ENCODE measurements at places on chromosomes 5 and 9.
A peak's percentile ranks its signal among the peaks of the same experiment; 100 is the strongest.

DNA sequence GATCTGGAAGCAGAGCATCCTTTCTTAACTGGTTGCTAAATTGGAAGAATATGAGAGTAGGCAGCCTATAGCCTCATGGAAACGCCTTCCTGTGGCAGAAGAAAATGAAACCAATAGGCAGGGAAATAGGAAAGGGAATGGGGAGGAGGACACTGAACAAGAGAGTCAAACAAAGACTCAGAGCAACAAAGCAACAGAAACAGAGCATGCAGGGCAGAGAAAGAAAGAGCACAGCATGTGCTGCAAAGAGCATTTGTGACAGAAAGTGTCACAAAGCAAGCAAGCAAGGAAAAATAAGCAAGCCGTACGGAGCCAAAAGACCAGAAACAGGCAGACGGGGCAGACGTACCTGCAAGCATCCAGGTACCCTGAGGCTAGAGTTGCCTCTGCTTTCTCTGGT is 123.1 kb downstream of the RAPGEF6 start:
- DNase-seq = no peak

DNA sequence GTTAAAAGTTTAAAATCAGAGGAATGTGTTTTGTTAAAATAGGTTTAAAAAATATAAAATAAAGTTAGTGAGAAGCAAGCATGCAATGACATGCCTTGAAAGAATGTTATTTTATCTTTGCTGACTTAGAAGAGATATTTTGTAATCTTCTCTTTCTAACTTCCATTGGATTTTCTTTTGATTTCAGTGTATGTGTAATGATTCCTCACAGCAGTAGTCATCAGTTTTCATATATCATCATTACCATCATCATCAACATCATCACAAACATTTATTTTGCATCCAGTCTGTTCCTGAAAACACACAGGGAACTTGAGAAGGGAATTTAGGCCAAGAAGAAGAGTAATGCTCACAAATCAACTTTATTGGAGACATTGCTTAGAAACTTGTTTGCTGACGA is 699.6 kb downstream of the TAF11L14 start:
- no peak for DNase-seq

DNA sequence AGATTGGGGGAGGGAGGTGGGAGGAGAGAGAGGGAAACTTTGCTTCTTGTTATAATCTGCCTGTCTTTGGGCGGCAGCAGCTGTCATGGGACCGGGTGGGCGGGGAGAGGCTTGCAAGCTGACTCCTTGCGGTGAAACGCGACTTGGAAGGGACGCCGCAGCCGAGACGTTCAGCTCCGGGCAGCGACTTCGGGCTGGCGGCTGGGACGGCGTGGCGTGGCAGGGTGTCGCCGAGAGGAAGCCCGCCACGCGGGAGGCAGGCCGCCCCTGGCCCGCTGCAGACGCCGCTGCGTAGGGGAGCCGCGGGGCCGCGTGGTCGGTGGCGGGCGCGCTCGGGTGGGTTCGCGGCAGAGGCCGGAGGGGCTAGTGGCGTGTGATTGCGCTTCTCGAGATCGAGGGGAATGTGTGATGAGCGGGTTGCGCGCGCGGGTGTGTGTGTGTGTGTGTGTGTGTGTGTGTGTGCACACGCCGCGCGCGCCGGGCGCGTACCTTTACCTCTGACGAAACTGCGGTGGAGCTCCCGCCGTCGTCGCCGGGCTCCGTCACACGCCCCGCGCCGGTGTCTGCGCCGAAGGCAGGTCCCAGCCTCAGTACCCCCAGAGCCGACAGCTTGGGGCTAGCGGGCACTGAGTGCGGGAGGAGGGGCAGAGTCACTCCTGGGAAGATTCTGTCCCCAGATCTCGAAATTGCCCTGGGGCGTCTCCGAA is 1.7 kb downstream of the PPARGC1B start:
- no peak for DNase-seq

DNA sequence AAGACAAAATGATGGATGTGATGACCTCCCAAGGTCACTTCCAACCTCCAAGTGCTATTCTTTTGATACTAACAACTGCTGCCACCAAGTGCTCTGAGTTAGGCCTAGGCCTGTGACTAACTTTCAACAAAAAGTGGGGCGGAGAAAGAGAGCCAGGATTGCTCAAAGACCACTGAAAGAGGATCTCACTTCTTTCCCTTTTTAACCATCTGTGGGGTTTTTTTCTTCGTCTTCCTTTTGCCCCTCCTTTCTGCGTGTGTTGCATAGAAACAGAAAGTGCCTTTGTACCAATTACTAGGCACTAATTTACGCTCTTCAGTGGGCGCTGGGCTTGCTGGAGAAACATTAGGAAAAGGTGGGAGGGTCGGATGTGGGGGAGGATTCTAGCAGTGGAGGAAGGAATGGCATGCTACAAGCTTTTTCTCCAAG is 8.0 kb downstream of the KLF9 start:
- no peak for DNase-seq

DNA sequence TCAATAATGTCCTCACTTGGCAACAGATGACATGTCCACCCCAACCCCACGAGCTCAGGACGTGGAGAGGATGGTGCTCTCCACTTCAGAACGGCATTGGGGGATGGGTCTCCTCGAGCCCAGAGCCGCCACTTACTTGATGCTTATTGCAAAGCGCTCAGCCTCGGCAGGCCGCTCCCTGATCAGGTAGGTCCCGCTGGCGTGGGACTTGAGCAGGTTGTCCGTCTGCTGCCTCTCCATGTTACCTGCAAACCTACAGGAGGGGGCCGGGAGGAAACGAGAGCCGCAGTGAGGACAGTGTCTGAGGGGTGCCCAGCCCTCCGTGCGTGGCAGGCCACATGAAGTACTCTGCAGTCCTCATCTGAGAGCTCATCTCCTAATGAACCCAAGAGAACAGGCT is 36.6 kb upstream of the SARDH start:
- DNase-seq = no peak

DNA sequence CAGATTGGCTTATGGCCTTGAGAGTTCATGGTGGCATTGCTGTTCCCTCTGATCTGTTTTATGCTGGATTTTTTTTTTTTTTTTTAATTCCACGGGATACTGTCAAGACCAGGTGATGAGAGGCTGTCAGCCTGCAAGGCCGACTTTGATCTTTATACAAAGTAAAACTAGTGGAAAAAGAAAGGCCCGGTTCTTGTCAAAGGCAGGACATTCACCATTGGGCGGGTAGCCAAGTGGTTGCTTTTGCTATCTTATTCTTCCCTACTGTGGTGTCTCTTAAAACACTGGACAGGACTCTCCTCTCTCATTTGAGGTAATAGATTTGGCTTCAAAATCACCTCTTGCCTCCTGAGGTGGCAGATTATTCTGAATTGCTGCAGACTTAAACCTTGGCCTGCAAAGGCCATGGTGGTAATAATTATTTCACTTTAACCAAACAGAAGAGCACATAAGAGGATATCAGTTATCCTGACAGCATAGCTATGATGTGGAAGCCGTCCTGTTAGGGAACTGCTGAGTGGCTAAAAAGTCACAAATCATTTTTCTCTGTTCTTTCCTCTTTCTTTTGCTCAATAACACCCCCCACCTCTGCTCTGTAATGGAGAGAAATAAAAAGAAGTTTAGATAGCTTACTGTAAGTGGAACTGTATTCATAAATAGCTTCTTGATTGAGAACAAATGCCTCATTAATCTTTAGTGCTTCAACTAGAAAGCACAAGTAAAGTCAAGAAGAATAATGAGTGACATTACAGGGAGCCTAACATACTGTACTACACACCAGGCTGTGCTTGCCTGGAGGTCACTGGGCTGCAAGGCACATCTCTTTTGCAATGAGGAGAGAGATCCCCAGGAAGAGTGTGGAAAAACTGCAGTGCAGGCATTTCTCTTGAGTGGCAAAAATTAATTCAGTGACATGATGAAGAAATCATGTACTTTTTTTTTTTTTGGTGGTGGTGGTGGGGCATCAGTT is 275.6 kb downstream of the KDM4C start:
- DNase-seq = no peak

GRCh38 chr5:64629841-64630240 is 60.5 kb upstream of the SHISAL2B start:
- DNase-seq = no peak

DNA sequence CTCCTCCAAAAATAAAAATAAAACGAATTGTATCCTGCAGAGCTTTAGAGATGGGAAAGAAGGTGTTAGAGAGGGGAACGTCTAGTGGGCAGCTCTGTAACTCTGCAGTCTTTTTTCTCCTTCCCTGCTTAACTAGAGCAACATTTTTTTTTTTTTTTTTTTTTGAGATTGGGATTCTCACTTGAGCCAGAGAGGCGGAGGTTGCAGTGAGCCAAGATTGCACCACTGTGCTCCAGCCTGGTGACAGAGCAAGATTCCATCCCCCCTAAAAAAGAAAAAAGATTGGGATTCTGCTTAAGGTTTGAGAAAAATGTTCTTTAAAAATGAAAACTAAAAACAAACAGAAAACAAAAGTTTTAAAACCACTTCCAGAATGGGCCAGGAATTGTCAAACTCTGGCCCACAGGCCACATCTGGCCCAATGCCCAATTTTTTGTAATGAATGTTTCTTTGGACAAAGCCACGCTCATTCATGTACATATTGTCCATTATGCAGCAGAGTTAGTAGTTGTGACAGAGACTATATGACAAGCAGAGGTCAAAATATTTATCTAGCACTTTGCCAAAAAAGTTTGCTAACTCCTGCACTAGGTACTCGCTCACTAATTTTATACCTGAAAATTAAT is 98.5 kb downstream of the ZCCHC7 start:
- no peak for DNase-seq

DNA sequence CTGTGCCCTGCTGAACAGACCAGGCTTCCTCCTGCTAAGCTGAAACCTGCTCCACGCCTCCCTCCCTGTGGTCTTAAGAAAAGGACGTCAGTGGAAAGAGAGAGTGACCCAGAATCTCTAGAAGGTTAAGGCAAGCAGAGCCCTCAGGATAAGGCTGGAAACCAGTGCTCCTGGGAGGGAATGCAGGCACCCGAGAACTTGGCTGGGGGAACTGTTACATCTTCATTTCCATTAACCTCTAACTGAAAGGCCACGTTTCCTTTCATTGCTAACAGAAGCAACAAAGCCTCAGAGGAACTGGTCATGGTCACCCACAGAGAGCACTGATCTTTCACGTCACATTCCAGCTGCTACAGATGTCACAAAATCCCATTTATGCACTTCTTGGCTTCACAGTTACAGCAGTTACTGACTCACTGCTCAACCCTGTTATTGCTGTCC is 26.1 kb upstream of the AKNA start:
- no peak for DNase-seq

GRCh38 chr9:15936306-15936921 is 383.6 kb downstream of the CCDC171 start:
- DNase-seq = peak; percentile 68

DNA sequence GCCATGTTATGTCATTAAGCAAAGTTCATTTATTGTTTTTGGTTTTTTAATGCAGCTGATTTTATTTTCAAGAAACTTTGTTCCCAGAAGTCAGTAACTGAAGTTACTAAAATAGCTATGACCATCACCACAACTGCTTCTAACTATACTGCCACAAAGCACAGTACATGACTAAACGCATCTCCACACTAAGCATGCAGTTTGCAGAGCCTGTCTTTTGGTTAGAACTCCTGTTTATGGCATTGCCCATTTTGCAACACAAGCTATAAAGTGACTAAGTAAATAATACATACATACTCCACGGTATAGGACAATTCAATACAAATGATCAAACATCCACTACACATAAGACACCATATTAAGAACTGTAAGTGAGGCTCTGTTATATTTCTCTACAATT is 109.7 kb downstream of the MLLT3 start:
- no peak for DNase-seq

GRCh38 chr5:56176871-56177533 is 56.1 kb downstream of the ANKRD55 start:
- no peak for DNase-seq

DNA sequence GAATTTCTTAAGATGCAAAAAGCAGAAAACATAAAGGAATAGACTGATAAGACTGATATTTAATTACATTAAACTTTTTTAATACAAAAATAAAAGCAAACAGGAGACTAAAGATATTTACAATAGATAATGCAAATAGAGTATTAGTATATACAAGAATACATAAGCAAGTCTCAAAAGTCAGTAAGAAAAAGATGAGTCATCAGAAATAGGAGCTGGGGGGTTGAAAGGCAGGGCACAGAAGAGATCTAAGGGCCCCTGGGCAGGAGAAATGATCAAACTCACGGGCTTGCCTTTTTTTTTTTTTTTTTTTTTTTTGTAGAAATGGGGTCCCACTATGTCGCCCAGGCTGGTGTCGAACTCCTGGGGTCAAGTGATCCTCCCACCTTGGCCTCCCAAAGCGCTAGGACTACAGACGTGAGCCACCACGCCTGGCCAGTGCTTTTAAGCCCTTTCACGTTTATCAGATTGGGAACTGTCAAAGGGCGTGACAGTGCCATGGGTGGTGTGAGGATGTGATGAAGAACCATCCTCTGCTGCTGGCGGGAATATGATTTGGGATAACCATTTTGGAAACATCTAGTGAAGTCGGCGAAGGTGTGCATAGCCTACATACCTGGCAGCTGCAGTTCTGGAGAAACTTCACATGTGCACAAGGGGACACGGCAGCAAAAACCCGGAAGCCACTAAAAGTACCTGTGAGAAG is 126.1 kb downstream of the CACNA1B start:
- DNase-seq = no peak

DNA sequence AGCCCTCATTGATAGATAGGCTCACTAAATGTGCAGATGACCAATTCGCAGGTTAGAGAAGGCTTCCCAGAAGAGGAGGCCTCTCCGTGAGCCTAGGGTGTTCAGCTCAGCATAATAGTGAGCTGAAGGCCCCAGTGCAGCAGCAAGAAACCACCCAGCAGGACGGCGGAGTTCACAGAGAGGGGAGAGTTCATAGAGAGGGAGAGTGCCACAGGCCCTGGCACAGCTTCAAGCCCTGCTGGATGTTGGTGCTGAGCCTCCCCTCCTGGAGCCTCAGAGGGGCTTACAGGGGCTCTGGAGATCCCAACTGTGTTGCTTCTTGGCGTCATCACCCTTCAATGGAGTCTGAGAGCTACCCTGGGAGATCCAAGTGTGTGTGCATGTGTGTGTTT is 2.1 kb downstream of the SLC22A5 start:
- DNase-seq = no peak

DNA sequence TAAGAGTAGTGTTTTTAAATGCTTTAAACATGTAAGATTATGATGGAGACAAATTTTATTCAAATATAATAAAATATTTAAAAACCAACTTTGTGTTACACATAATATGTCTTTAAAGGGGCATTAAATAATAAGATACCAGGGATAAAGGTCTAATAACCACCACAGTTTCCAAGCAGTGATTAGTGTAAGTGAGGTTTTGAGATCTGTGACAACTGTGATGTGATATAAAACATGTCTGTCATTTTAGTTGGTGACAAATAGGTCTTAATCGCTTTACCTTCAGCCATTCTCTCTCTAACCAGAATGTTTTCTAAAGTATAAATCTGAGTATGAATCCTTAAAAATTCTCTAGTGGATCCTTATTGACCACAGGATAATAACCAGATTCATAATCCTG is 28.1 kb downstream of the PPIP5K2 start:
- DNase-seq = no peak
